CD4-positive, alpha-beta T cell treated with Interleukin-12 subunit alpha and Interleukin-12 subunit beta, for 1 hour (primary cell): ENCODE measurements at places on chromosomes 12 and 14.
A peak's percentile ranks its signal among the peaks of the same experiment; 100 is the strongest.

- DNase-seq, result no peak
Observed at GRCh38 chr12:31586728-31587127, 4.2 kb downstream of the DENND5B start.

DNA sequence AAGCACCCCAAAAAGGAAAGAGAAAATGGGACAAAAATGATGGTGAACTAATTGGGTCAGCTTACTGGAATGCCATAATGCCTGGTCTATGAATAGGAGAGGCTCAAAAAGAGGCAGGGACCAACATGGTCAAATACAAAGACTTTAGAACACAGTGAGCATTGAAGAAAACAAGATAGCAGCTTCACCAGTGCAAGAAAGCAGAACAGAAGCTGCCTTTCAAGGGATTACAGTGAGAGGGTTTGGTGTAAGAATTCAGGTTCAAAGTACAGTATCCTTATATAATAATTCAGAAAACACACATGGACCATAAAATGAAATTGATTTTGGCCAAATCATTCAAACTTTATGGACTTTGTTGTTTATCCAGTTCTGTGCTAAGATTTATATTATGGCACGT is 162.1 kb downstream of the NAV3 start:
- no peak for DNase-seq

DNA sequence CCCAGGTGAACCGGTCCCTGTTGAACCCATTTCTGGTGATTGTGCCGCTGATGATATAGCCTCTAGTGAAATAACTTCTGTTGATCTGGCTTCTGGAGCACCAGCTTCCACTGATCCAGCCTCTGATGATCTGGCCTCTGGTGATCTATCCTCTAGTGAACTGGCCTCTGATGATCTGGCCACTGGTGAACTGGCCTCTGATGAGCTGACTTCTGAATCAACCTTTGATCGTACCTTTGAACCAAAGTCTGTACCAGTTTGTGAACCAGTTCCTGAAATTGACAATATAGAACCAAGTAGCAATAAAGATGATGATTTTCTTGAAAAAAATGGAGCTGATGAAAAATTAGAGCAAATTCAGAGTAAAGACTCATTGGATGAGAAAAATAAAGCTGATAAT is 59.1 kb downstream of the ATF7IP start:
- no peak for DNase-seq

DNA sequence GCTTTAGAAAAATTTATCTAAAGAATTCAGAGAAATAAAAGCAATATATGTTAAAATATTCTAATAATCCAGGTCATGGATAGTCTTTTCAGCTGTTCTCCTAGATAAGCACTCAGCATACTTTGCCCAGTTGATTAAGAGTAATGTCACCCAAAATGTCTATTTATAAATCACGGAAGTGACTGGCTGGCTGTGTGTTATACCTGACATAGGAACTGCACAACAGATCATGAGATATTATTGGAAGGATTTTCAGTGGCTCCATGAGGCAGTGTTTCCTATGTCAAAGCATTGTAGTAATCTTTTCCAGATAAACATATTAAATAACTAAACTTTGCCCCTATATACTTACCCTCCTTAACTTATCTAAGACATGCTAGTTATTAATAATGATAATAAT is 128.8 kb downstream of the ITPR2 start:
- DNase-seq, result no peak

DNA sequence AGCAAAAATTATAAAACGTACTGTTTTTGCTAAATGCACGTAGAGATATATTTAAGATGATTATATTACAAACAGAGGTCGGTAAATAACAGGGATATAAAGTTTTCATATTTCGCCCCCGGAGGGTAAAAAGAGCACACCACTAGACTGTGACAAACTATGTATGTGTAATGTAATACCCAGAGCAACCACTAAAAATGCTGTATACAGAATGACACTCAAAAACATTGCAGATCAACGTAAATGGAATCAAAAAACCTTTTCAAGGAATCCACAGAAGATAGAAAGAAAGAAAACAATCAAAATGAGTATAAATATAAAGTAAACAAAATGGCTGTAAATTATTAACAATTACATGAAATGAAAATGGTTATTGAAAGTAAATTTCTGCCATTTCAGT is 37.6 kb upstream of the PRB4 start:
- DNase-seq, result no peak

- no peak for DNase-seq
Observed at GRCh38 chr12:49792181-49792970, 35.8 kb downstream of the NCKAP5L start.

GRCh38 chr12:29883941-29884554 is 100.3 kb upstream of the TMTC1 start:
- DNase-seq, result no peak

DNA sequence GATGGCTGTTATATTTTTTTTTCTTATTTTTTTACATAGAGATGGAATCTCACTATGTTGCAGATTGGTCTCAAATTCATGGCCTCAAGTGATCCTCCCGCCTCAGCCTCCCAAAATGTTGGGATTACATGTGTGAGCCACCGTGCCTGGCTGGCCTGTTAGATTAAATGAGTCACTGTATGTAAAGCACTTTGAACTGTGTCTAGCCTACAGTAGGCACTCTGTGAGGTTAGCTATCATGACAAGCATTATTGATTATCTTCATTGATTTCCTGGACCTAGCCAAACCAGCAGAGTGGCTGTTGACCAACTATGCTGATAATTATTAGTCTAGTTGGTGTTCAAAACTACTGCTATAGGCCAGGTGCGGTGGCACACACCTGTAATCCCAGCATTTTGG is 42.6 kb downstream of the ARF6 start:
- no peak for DNase-seq

DNA sequence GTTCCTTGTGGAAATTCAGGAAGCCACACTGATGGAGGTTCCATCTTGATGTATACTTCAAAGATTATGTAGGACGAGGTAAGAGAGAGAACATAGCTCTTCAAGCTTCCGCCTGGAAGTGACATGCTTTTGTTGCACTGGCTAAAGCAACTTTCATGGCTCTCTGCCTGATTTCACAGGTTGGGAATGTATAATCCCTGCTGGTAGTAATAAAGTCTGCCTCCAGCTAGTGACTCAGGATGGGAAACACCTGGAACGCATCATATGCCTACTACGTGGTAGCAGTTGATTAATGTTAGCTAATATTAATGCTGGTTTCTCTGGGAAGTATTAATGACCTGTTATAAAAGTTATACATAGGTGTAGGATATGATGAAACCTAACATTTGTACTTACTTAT is 71.1 kb downstream of the PELI2 start:
- no peak for DNase-seq

GRCh38 chr14:61179796-61180398 is 101.2 kb downstream of the TMEM30B start:
- DNase-seq, result no peak

DNA sequence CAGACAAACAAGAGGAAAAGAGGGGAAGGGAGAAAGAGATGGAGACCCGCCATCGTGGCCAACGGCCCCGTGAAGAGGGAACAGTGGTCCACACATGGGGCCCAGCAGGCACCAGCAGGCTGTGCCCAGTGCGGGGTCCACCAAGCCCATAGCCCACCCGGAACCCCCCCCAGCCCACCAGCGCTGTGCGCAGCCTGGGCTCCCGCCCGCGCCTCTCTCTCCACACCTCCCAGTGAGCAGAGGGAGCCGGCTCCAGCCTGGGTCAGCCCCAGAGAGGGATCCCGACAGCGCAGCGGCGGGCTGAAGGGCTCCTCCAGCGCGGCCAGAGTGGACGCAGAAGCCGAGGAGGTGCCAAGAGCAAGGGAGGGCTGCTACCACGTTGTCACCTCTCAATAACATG is 105.0 kb upstream of the TMTC1 start:
- no peak for DNase-seq

GRCh38 chr12:1796515-1797010 is 23.8 kb upstream of the LRTM2 start:
- peak; percentile 48 for DNase-seq

DNA sequence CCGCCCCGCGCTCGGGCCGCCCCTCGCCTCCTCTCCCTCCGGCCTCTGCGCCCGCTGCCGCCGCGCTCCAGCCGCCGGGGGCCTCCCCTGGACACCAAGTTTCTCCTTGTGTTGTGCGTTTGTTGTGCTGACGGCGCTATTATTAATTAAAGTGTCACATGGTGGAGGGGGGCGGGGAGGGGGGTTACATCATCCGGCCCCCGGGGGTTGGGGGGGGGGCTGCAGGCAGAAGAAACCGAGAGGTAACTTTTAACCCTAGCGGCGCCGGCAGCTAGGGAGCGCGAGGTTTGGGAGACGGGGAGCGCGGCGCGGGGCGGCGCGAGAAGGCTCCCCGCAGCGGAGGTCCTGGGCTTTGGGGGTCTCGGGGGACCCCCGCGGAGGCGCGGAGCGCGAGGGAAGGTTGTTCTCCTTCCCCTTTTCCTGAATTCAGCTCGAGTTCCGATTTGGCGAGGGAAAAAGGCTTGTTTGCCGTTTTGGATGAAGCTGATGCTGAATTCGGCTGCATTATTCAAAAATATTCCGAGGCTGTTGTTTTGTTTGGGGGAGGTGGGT is at the start of gene HRK:
Gene HRK (minus strand): TSS at position 117 of the 552 bp plus-strand sequence. CDS start 134 bp downstream, outside the sequence.
- no peak for DNase-seq

DNA sequence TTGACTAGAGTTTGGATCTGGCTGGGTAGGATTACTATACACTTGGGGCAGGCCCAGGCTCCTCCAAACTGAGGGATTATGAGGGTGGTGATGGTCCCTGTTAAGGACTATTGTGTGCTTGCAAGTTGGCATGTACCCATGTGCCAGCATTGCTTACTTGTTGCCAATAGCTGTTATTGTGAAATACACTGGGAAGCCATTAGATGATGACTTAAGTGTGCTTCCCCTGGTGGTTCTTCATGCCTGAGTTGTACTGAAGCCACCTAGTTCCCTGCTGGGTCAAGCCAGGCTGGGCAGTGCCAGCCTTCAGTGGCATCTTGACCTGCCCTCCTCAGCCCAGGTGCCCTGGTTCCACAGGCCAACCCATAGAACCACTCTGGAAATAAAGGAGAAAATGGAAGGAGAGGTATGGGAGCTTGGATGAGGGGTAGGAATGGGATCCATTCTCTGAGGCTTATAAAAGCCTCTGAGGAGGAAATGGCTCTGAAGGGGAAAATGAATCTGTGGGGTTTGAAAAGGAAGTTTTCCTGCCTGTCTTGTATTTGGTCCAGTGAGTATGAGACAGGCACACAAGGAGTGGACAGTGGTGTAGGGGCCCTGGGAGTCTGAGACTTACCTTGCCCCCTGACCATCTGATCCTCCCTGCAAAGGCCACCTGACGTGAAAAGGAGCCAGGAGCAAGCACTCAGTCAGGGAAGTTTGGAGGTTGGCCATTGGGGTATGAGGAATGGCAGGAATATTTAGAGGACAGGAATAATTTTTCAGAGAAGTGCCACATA is 724 bp downstream of the LTB4R start:
- DNase-seq, result peak; percentile 29

- DNase-seq, result no peak
Observed at GRCh38 chr12:102299731-102300130, 102.1 kb upstream of the PMCH start.

- DNase-seq, result no peak
Observed at GRCh38 chr12:113201187-113202177, 16.0 kb downstream of the RITA1 start.

DNA sequence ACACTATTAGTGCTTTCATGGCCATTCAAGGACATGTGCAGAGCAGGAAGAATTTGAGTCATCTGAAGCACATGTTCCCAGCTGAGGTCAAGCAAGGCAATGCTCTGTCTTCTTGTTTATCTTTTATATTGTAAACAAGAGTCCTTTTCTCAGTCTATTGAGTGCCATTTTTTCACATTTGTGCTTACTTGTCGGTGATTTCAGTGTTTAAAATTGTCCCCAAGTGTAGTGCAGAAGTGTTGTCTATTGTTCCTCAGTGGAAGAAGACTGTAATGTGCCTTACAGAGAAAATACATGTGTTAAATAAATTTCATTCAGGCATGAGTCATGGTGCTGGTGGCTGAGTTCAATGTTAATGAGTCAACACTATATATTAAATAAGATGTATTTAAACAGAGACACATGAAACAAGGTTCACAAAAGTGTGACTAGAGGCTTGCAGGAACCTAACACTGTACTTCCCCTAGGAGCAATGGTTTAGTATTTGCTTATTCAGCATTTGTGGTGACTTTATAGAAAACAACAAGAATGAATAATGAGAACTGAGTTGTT is 391.1 kb downstream of the LRIG3 start:
- no peak for DNase-seq

DNA sequence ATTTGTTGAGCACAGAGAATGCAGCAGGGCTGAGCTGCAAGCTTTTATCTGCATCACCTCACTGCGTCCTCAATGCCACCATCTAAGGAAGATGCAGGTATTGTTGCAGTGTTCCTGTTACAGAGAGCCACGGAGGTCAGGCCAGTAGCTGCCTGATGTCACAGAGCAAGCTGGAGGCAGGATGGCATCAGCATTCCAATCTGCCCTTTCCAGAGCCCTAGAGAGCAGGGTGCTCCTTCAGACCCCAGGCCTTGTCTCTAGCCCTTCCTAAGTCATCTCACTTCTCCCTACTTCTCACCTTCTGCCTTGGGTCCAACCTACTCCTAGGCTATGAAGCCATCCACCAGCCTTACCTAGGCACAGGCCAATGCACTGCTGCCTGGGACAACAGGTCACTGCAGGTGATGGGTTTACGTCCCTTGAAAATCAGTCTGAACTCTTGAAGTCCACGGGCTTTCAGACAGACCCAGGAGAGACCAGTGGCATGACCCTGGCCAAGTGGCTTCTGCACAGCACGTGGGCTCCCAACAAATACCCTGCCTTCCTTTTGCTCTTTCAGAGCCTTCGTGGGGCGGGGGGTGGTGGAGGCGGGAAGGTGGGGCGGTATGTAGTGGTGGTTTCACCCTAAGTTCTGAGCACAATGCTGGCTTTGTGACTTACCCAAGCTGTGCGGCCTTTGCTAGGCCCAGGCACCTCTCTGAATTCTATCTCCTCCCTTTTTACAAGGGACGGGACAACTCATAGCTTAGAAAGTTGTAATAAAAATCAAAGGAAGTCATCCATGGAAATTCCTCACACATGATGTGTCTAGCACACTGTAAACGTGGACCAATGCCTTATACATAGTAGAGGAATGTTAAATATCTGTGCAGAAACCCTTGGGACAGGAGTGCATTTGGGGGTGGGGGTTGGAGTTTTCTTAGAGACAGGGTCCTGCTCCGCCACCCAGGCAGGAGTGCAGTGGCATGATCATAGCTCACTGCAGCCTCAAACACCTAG is 136.0 kb downstream of the KSR2 start:
- no peak for DNase-seq

GRCh38 chr14:68986926-68987652 is 8.0 kb upstream of the ACTN1 start:
- DNase-seq, result no peak
